Lung microvascular endothelial cell (primary cell): ENCODE measurements at places on chromosomes 4 and X. TPM values are rescaled to one million over a fixed set of nuclear protein-coding genes. Genes with fewer than 3 reads are reported as not detected.

DNA sequence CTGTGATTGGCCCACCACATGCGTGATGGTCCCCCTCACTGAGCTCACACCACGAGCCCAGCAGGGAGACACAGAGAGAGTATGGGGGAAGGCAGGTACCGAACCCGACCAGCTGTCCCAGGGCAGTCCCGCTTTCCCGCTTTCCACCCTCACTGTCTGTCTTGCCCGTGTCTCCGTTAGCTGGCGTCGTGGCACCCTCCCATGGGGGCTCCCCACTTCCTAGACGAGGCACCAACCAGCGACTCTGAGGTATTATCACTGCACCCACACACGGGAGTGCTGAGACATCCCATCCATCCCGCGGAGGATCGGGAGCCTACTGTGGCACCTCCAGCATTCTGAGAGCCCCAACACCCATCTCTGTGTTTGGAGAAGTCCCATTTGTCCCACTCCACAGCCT lies 43.0 kb upstream of the NHSL2 start:
- DNase-seq, result no peak

DNA sequence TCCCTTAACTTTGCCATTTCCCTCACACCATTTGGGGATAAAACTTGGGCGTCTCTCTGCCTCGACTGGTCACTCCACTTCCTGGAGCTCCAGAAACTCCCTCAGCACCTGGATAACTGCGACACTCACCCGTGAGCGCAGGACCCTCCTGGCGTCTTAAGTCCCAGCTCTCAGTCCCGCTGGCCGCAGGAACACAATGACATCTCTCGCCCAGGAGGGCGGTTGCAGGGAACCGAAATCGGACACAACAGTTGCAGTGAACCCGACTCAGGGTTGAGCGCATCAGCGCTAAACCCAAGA lies 370.9 kb upstream of the SMIM31 start:
- no peak for DNase-seq

- no peak for DNase-seq
These were observed 75.7 kb upstream of the ARHGAP24 start for GRCh38 chr4:85399270-85399669.

DNA sequence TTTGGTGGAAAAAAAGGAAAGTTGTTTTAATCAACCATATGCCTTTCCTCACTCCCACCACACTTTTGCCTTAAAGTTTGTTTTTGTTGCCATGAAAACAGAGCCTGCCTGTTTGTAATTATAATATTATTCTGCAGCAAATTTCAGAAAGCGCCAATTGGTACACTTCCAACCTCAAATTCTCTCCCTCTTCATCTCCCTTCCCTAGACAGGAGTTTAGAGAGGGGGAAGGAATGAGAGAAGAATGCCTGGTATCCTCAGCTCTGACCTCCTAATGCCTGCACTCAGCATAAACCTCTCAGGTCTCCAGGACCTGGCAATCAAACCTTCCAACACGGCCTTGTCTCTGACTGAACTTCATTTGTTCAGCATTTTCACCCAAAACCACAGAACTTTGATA lies 138.4 kb upstream of the HCCS start:
- DNase-seq, result no peak

GRCh38 chr4:111630705-111631104 lies 514.5 kb upstream of the FAM241A start:
- DNase-seq, result peak; percentile 28

GRCh38 chr4:23455456-23456158 lies 434.2 kb downstream of the PPARGC1A start:
- DNase-seq, result peak; percentile 21

- no peak for DNase-seq
These were observed 24.9 kb downstream of the CCDC149 start for GRCh38 chr4:24887881-24888430.

DNA sequence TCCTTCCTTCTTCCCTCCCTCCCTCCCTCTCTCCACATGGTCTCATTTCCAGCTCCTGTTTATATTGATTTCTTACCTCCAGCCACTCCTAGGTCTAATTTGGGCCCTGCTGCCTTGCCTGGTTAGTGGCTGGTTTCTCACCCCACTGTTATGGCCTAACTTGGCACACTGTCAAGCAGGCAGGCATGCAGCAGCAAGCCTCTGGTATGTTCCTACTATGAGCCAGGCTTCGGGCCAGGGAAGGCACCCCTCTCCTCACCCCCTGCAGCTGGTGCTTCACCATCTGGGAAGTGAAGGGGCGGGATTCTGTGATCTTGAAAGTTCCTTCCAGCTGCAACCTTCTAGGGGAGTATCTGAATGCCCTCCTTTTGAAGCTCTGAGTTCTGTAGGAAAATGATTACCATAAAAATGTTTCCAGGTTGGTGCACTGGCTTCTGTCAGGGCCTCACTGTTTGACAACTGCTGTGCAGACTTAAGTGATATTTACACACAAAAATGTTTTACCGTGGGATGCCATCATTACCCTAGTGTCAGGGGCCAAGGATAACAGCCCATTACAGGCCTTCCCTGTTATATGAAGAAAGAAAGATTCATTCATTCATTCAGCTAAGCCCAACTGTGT lies 10.1 kb upstream of the VMA21 start:
- no peak for DNase-seq

DNA sequence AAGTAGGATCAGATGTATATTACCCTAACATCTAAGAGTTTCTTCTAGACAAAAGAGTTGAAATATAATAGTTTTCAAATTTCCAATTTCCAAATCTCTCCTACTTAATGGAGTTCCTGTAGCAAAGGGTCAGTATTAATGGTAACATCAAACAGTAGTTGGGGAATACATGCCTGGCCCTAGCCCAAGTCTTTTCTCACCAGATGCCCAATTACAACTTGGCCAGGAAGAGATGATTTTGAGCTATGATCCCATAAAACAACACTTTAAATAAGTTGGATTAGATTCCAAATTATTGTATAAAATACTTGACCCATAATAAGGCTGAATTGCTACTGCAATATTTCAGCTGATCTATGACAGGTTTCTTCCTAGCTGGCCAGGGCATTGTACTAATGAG lies 59.9 kb downstream of the MBNL3 start:
- no peak for DNase-seq

DNA sequence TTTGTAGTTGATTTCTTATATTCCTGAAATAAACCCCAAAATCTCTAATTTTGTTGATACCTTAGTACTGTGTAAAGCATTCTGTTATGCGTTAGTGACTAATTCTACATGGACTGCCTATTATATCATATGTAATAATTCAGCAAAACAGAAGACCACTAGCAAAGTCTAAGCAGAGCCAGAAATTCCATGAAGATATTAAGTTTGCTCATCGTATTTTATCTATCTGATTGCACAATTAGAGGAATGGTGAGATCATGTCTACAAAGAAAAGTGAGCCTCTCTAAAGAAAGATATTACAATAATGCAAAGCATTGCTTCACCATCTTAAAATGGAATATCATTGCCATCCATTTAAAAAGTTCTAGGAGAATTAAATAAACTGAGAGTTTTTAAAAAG lies 374.6 kb upstream of the SLC7A11 start:
- no peak for DNase-seq

DNA sequence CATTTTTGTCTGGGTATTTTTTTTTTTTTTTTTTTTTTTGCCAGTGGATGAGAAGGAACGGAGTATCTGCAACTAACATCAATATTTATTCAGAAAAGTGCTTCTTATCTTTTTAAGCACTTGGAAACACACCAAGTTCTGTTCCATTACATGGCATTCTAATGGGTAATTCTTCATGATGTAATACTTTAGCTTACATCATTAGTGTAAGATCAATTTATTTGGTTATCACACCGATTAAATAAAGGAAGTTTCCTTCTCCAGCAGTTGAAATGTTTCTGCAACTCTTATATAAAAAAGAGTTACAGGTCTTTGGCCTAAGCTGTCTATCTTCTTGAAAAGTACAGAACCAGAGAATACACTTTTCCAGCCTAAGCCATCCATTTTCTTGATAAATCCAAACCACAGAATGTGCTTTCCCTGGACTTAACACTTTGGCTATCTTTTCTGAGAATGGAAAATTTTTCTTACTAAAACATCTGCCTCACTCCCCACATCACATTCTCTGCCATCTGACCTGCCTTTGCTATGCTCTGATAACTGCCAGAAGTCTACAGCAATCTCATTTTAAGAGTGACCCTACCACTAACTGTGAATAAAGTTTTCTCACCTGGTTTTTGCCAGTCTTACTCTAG lies 191.9 kb upstream of the MAB21L2 start:
- no peak for DNase-seq

GRCh38 chr4:139558235-139559088 lies 2.4 kb upstream of the SETD7 start:
- no peak for DNase-seq

DNA sequence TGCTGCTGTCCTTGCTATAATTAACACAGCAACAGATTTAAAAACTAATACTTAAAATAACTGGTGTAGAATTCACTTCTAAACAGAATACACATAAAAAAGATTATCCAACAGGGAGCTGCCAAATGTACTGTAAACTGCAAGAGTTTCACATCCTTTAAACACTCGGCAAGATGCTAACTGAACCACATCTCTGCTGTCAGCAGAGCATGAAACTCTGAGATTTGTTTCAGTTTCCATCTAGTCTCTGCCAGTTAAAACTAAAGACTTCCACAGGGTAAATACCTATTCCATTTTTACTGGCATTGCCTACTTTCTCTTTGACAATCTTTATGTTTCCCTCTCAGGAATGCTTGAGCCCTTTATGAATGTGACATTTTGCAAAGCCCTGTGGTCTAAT lies 127.7 kb downstream of the SLC7A11 start:
- no peak for DNase-seq

DNA sequence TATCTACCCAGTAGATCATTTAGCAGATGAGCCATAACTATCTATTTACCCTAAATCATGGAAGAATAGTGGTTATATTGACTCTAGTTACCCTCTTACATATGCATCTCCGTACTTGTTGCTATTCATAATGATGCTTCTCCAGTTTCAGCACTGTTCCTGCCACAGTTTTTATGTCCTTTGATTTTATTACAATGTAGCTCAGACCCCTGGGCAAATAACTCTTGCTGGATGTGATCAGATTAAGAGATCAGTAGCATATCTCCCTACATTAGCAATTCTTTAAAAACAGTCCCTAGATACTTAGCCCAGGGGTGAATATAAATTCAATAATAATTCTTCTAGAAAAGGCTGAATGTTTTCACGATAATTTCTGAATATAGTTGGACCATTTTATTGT lies 696.5 kb downstream of the ADGRL3 start:
- no peak for DNase-seq

DNA sequence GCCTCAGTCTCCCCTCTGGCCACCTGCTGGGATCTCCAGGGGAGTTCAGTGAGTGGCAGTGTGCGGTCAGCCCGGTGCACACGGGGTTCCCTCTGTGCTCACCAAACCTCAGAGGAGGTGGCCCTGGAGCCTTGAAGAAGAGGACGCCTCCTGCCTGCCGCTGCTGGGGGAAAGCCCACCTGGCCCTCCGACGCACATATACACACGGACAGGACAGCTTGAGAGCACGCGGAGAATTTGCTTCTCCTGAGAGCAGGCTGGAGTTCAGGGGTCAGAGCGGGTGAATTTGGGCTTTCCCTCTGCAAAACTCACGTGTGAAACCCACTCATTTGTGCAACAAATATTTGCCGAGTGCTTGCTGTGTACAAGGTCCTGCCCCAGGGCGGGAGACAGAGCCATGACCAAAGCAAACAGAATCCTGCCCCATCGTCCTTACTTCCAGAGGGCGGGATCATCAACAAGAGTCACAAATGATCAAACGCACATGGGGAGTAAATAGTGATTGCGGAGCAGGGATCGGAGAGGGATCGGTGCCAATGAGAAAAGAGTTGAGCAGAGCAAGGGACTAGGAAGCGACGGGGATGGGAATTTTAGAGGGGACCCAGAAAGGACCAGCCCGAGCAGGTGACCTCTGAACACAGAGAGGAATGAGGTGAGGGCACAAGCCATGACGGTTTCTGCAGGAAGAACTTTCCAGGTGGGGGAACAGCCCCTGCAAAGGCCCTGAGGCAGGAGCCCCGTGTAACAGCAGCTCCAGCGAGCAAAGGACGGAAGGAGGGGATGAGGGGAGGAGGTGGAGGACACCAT lies 17.6 kb downstream of the BLOC1S4 start:
- DNase-seq, result no peak

- DNase-seq, result no peak
These were observed 127.6 kb upstream of the ETNPPL start for GRCh38 chr4:108890484-108890881.

DNA sequence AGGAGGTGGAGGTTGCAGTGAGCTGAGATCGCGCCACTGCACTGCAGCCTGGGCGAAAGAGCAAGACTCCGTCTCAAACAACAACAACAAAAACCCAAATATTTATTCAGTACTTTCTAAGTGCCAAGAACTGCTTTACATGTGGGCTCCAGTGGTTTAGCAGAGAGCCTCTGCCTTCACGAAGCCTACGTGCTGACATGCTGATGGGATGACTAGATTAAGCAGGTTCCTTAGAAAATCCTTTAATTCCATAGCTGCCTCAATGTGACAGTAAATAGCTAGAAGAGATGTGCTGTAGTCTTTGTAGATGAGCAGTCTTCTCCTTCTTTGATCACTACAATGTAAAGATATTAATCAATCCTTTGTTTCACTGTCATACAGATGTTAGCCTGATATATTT lies 49.6 kb downstream of the TAPT1 start:
- DNase-seq, result no peak

GRCh38 chrX:100868273-100868672 lies 5.9 kb downstream of the NOX1 start:
- no peak for DNase-seq

- no peak for DNase-seq
These were observed 92.1 kb upstream of the RPA4 start for GRCh38 chrX:96791559-96791958.

- DNase-seq, result peak; percentile 6
These were observed 55.3 kb upstream of the RAPGEF2 start for GRCh38 chr4:159047478-159048165.

- DNase-seq, result no peak
These were observed 73.7 kb downstream of the TBL1X start for GRCh38 chrX:9538544-9539045.

The GATA1 gene
- not detected in 2 replicates for total RNA-seq

The PTCHD1 gene
- not detected in 2 replicates for total RNA-seq

The AREG gene
- under 0.01 and 0.22 TPM in 2 replicates for total RNA-seq

The SMIM10L2A gene
- 0.40 and 0.65 TPM in 2 replicates for total RNA-seq

The FAT4 gene
- 40.3 and 51.8 TPM in 2 replicates for total RNA-seq

The TMEM35A gene
- total RNA-seq, result 0.99 and 4.8 TPM in 2 replicates

The ASB5 gene
- not detected in 2 replicates for total RNA-seq

The CT47B1 gene
- not detected in 2 replicates for total RNA-seq

The RPL36A gene
- total RNA-seq, result 208 and 241 TPM in 2 replicates

The LAMP2 gene
- total RNA-seq, result 81.5 and 117 TPM in 2 replicates

The NR3C2 gene
- 4.6 TPM in 2 replicates for total RNA-seq

The ADH6 gene
- total RNA-seq, result not detected in 2 replicates

The MORF4L2 gene
- total RNA-seq, result 351 and 368 TPM in 2 replicates

The IL2RG gene
- total RNA-seq, result not detected in 2 replicates

The GPR82 gene
- total RNA-seq, result not detected in 2 replicates

The PALLD gene
- 8.1 and 13.7 TPM in 2 replicates for total RNA-seq
